ENCODE measurements at places on chromosomes 11 and 22. TPM values are rescaled to one million over a fixed set of nuclear protein-coding genes. Genes with fewer than 3 reads are reported as not detected.

KCNQ1OT1 gene
- 0.42 TPM for total RNA-seq

UBQLNL gene
- 0.09 TPM for total RNA-seq

GRCh38 chr11:82233201-82233600 lies 500.5 kb downstream of the FAM181B start:
- DNase-seq: no peak

DNA sequence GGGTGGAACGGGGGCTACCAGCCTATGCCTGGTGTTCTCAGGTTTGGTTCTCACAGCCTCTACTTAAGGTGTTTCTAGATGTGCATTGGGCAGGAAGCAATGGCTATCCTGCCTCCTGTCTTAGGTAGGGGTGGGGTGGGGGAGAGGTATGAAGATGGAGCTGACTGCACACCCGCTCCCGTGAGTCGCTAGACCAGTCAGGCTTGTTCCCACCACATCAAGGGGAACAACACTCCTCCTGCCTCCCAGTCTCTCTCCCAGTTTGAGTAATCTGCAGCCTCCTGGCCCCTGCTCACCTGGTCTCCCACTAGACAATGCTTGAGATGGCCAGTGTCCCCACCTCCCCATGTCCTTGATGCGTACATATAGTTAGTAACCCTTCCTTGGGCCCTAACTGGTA lies 79.3 kb upstream of the TENM4 start:
- no peak for DNase-seq

DNA sequence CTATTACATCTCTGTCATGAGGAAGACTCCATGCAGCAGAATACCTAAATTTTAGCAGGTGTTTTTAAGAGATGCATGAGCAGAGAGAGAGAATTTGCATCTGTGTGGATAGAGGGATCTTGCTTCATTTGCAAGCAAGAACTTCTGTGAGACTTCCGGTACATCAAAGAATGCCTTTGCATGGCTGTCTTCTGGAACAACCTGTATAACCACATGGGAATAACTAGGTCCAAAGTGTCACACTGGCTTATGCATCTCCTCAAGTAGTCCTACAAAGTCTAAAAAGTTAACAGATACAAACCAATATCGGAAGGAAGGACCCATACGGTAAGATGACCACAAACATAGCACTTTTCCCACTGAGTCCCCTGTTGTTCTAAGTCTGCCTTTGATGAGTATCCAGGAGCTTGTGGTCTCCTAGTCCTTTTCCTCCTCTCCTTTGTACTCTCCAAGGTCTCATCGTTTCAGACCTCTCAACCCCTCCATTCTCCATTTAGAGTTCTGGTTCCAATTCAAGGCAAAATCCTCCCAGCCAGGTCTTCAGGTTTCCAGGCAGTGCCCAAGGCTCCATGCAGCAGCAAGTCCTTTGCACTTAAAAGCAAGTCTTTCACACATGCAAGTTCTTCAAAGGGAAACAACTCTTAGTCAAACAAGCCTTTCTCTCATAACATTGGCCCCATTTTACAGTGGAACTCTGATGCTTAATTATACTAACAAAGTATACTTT lies 581.7 kb upstream of the ARHGAP42 start:
- no peak for DNase-seq

DNA sequence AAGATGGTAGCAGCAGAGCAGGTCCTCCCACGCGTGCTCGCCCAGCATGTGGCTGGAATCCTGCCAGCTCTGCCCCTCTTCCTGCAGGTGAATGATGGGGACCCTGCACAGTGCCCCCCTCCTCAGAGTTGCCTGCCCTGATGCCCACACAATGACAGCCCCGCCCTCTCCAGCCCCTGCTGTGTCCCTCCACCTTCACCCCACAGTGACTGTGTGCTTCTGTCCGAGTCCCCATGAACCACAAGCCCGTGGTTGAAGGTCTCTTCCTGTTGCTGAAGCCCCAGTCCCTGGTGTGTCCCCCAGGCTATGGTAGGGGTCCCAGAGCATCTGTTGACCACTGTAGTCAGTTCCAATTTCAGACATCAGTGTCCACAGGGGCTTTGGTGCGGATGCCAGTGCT lies 71.0 kb downstream of the BRD1 start:
- no peak for DNase-seq

DNA sequence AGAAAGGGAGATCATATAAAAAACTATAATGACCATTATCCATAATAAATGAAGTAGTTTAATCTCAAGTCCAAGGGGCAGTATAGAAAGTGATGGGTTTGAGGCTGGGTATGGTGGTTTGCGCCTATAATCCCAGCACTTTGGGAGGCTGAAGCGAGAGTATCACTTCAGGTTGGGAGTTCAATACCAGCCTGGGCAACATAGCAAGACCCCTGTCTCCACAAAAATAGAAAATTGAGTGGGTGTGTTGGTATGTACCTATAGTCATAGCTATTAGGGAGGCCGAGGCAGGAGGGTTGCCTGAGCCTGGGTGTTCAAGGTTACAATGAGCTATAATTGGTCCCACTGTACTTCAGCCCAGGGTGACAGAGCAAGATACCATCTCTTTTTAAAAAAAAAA lies 23.9 kb downstream of the MED17 start:
- DNase-seq: no peak

Data from thymus (tissue), 14 donors.